Jurkat, Clone E6-1 (cell line): ENCODE measurements at places on chromosomes 2 and 18.

DNA sequence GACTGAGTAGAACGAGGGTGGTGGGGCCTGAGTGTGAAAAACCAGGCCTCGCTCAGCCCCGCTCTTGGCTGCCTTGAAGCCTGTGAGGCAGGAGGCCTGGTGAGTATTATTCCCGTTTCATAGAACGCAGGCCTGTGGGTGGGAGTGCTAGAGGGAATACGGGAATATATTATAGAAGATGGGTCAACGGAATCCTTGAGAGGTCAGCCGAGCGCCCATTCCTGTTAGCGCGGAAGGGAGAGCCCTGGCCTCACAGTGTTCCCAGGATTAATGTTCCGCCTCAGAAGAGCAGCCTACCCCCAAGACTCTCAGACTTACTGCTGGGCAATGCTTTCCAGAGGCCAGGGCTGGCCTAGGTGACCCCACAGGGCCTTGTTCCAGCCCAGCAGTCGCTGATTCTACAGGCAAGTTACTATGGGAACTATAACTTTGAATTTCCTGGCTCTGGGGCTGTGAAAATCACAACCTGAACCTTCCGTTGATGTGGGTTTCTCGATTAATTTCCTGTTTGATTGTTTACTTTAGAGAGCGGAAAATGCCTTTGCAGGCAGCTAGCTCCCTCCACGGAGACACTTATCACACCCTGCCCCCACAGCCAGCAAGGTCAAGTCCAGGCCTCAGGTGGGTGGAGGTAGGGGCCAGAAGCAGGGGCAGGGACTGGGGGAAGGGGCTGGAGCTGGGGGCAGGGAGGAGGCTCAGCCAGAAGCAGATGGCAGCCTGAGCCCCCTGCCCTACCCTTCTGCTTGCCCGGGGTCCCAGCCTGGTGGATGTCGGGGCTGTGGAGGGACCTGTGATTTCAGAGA lies 108.3 kb downstream of the SMAD7 start:
- DNase-seq = peak; percentile 84

- DNase-seq = no peak
Measured at GRCh38 chr2:127226132-127226519, 6.0 kb upstream of the CYP27C1 start.

DNA sequence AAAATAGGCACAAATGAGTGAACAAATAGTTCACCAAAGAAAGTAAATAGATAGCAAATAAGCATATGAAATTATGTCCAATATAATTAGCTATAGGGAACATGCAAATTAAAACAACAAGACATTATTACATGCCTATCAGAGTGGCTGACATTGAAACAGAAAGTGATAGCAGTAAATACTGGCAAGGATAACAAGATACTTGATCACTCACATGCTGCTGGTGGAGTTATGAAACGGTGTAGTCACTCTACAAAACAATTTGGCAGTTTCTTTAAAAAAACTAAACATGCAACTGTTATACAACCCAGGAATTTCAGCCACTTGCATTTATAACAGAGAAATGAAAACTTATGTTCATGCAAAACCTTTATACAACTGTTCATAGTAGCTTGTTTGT lies 439.2 kb upstream of the ACVR2A start:
- no peak for DNase-seq

GRCh38 chr2:12087671-12088380 lies 341.4 kb downstream of the LPIN1 start:
- no peak for DNase-seq

- no peak for DNase-seq
Measured at GRCh38 chr2:101109451-101110118, 41.6 kb downstream of the TBC1D8 start.

GRCh38 chr2:101830555-101830954 lies 133.0 kb downstream of the MAP4K4 start:
- DNase-seq = no peak

DNA sequence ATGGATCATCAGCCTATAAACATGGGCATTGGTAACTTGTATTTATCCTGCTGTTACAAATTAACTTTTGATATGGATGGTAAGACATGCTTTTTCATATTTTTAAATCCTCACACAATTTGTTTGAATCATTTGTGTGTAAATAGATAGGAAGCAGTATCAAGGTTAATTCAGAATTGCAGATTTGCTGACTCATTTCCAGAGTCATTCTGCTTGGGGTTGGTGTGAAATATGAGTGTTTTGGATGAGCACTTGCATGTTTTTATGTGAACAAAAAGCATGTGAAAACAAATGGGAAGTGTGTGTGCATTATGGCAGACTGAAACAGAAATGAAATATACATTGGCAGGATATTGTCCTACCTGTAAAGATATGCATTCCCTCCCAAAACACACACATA lies 11.8 kb downstream of the CCDC85A start:
- DNase-seq = no peak

GRCh38 chr18:79011300-79011870 lies 31.8 kb downstream of the SALL3 start:
- no peak for DNase-seq

DNA sequence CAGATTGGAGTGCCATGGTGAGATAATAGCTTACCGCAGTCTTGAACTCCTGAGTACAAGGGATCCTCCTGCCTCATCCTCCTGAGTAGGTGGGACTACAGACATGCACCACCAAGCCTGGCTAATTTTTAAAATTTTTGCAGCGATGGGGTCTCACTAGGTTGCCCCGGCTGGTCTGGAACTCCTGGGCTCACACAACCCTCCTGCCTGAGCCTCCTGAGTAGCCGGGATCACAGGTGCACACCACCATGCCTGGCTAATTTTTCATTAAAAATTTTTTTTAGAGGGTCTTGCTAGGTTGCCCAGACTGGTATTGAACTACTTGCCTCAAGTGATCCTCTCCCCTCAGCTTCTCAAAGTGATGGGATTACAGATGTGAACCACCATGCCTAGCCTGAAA lies 27.8 kb downstream of the RAB31 start:
- DNase-seq = no peak

DNA sequence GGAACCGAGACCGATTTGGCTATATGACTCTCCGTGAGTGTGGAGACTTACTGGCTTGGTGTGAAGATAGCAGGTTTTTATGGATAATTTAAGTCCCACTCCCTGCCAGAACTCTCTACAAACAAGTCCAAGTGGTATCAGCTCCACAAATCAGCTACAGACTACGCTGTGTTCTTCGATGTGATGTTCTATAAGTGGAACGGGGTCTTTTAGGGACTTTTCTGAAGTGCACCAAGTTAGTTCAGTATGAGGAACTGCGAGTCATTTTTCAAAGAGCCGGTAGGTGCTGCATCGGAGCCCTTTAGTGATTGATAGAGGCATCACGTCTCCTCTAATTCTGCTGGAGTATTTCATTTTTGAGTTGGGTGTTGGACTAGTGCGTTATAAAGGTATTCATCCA lies 107.1 kb downstream of the TSHZ1 start:
- no peak for DNase-seq

DNA sequence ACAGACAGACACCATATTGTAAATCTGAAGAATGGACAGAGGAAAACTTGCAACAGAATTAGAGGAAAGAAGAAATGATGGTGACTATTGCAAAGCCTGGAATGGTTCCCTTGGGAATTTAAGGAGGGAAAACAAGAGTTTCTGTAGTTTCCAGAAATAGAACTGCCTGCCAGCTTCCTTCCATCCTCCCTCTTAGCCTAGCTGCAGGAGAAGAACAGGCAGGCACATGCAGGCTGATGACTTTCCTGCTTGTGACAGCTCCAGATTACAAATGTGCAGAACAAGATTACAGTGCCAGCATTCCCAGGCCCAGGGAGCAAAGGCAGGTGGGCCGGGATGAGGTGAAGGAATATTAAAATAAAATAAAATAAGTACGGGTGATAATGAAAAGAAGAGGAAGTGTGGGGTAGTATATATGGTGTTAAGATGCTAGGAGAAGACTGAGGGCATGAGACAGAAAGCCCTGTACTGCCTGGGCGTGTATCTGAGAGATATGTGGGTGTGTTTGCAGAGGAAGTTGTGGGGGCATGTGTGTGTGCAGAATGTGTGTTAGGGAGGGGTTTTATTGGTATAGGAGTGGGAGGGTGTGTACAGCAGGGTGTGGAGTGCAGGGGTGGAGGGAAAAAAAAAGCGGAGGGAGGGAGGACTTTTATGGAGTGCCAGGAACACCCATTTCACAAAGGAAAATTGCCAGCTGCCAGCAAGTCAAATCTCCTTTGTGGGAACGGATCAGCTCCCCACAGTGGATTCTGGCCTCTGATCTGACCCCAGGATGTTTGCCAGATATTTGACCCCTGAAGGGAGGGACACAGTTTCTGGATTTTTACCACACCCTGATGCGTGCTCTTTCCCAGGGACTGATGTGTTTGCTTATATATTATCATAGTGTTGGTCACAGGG lies 43.9 kb upstream of the NEMP2 start:
- no peak for DNase-seq

DNA sequence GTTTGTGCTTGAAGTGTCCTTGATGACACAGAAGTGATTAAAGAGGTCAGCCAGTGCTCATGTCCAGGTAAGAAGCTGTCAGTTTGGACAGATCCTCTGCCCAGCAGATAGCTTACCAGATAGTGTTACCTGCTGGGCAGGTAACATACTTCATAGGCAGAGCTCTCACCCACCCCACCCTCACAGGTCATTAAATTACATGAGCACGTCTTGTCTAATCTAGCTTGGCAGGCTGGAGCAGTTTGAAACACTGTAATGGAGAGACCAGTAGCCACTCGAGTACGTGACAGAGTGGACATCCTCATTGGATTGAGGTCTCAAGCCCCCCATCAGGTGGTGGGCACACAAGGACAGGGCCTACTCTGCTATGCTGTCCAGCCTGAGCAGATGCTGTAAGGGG lies 27.1 kb downstream of the TTC32 start:
- no peak for DNase-seq

- no peak for DNase-seq
Measured at GRCh38 chr2:11550901-11551568, 17.2 kb downstream of the GREB1 start.

- DNase-seq = no peak
Measured at GRCh38 chr2:26864226-26864625, 16.3 kb downstream of the DPYSL5 start.

DNA sequence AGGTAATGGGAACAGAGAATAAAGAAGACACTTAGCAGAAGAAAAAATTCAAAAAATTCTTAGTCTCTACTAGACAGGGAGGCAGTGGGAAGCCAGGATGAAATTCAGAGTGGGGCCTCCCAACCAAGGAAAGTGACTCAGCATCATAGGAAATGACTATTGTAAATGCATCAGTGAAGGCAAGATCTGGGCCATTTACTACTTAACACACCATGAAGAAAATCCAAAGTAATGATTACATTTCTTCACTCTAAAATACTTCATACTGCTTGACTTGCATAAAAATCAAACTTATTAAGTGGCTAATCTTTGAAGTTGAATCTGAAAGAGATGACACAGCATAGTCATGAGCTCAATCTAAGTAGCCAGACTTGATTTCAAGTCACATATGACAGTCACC lies 405.8 kb upstream of the SLC39A10 start:
- no peak for DNase-seq

DNA sequence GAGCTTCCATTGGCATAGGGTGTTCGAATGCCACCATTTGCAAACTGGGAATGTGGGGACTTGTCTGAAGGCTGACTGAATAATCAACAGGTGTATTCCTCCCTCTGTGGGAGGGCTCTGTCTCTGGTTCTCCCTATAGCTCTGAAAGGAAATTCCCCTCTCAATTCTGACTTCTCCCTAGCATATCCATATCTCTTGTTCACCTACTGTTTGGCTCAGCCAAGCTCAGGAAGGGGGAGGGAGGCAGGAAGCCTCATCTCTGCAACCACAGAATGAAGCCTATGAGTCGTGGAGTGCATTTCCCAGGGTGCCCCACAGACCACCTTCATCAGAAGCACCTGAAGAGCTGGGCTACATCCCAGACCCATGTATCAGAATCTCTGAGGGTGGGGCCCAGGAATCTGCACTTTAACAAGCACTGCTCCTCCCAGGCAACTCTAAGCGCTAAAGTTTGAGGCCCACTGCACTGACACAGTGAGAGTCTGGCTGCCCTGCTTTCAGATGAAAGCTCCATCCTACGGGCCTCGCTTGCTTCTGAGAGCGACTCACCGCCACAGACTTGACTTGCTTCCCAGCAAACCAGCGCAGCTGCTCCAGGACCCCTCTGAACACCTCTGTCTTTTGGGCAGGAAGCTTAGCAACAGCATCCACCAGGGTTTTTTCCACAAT lies 32.0 kb downstream of the XDH start:
- DNase-seq = peak; percentile 9

GRCh38 chr2:67246791-67247190 lies 150.3 kb upstream of the ETAA1 start:
- DNase-seq = no peak

DNA sequence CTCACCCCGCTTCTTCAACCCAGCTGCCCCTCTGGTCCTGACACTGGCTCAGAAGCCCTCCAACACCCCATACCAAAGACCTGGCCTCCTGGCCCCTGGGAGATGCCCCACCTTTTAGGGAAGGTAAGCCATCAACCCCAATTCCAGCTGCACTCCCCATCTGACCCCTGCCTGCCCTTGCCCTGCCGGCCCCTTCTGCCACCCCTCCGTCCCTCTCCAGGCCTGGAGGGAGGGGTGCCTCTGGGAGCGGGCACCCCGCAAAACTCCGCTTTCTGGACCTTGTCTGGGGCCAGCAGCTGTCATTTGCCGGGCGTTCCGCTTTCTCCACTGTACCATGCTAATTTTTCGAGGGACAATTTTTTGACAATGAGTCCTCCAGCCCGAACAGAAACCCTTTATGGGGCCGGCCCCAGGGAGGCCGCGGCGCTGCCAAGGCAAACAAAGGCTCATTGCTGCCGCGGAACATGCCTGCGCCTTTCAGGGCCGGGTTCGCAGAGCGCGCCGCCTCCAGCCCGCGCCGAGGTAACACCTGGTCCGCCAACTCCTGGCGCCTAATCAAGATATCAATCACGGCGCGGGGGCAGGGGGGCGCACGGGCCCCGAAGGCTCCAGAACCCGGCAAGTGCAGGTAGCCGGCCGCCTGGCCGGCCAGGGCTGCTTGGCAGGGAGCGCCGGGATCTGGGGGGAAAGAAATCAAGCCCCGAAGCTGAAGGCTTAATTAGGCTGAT lies 96.0 kb downstream of the INHBB start:
- no peak for DNase-seq

DNA sequence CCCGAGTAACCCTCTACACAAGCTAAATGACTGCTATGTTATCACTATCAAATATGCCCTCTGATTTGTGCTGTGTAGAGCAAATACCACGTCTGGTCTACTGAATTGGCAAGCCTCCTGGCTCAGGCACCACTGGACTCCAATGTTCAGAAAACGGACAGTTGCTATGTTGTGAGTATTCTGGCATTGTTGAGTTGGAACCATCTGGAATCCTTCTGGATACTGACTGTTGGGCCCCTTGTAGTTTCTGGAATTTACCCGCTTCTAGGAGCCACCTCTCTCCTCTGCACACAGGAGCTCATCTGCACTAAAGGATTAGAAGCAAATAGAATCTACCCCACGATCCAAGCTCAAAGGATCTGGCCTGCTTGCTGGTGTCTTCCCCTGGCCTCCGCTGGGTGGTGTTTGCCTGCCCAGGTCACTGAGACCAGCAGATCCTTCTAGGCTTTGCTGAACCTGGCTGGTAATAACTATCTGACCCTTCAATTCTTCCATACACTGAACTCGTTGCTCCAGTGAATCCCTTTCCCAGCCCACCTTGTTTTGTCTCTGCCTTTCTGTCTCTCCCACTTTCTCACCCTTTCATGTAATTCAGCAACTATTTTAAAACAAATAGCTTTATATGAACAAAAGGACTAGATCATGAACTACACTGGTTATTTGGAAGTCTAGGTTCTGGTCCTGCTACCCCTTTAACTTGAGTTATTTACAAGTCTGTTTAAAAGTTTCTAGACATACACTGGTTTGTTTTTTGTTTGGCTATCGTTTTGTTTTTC lies 2.1 kb upstream of the HAAO start:
- no peak for DNase-seq

- no peak for DNase-seq
Measured at GRCh38 chr2:214995409-214995808, 143.0 kb downstream of the ABCA12 start.
